ENCODE measurements at places on chromosomes 13 and 19.

GRCh38 chr19:45103156-45103507 is 10.2 kb downstream of the PPP1R37 start:
- DNase-seq = no peak

DNA sequence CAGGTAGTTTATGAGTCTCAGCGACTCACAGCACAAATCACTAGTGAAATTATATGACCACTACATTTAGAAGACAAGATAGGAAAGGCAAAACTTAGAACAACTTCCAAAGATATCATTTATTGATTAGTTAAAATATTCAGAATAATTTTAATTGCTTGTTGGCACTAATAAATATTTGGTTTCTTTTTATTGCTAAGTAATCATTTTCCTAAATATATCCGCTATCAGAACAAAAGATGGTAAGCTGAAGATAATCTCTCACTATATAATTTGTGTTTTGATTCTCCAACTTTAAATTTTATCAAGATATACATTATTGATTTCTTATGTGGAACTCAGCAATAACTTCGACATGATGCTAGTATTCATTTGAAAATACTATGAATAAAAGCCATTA is 248.5 kb downstream of the DIAPH3 start:
- DNase-seq = no peak

- DNase-seq = no peak
Observed at GRCh38 chr13:96473526-96474180, 383.7 kb downstream of the HS6ST3 start.

- peak; percentile 92 for DNase-seq
Observed at GRCh38 chr19:33080761-33081681, at the start of gene GPATCH1. GPATCH1 (plus strand) TSS chr19:33081181; CDS start chr19:33081194, 13 bp downstream.

GRCh38 chr13:48078251-48078656 is 16.6 kb downstream of the MED4 start:
- no peak for DNase-seq

DNA sequence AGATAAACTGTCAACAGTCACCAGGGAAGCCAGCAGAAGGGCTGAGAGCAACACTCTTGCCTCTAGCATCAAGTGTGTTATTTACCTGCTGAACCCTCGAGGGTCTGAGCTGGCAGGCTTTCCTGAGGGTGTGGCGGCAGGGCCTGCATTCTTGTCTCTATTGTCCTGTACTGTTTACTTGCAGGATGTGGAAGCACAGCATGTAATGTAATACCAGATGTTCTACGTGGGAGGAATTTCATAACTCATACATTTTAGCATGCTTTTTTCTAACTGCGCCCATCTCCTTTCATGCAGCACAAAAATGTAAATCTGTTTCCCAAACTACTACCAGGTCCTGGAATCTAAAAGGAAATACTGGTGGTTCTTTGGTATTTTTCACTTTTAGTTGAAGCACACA is 153.1 kb downstream of the RGCC start:
- no peak for DNase-seq

Measured in type B pancreatic cell (in vitro differentiated cells).